ENCODE measurements at places on chromosomes 16 and 17. TPM values are rescaled to one million over a fixed set of nuclear protein-coding genes. Genes with fewer than 3 reads are reported as not detected.

The ASGR1 gene
- 12.3 TPM for total RNA-seq

The SLC35G3 gene
- total RNA-seq = not detected

The NPIPA5 gene
- total RNA-seq = 2.3 TPM

The FAM20A gene
- total RNA-seq = 20.5 TPM

The KRT33B gene
- not detected for total RNA-seq

The TMEM170A gene
- total RNA-seq = 43.7 TPM

The TP53TG3B gene
- total RNA-seq = not detected

The SSTR5 gene
- total RNA-seq = 0.21 TPM

The KRT34 gene
- not detected for total RNA-seq

The MRC2 gene
- total RNA-seq = 80.5 TPM

The NRN1L gene
- 7.6 TPM for total RNA-seq

The ALDH3A2 gene
- total RNA-seq = 119 TPM

The SHBG gene
- 1.5 TPM for total RNA-seq

The TPSG1 gene
- total RNA-seq = not detected

The NPIPB2 gene
- 0.97 TPM for total RNA-seq

The OR1F1 gene
- total RNA-seq = not detected

The PDIA2 gene
- total RNA-seq = 2.1 TPM

The SUPT6H gene
- total RNA-seq = 32.4 TPM

The TBC1D3H gene
- total RNA-seq = 1.3 TPM

The BOLA2 gene
- 32.6 TPM for total RNA-seq

The AXIN2 gene
- total RNA-seq = 34.8 TPM

The ODAD4 gene
- 0.28 TPM for total RNA-seq

The CES5A gene
- total RNA-seq = not detected

The ITGAX gene
- 0.80 TPM for total RNA-seq

The MYCBPAP gene
- 3.2 TPM for total RNA-seq

The CD300H gene
- total RNA-seq = not detected

The PDPK1 gene
- 21.7 TPM for total RNA-seq

The MARCHF10 gene
- 0.41 TPM for total RNA-seq

The MFSD6L gene
- total RNA-seq = 0.07 TPM

Measured in H7 (cell line).